Esophagus mucosa (tissue), 1 donor: ENCODE measurements at places on chromosomes 11 and 22. TPM values are rescaled to one million over a fixed set of nuclear protein-coding genes. Genes with fewer than 3 reads are reported as not detected.

DNA sequence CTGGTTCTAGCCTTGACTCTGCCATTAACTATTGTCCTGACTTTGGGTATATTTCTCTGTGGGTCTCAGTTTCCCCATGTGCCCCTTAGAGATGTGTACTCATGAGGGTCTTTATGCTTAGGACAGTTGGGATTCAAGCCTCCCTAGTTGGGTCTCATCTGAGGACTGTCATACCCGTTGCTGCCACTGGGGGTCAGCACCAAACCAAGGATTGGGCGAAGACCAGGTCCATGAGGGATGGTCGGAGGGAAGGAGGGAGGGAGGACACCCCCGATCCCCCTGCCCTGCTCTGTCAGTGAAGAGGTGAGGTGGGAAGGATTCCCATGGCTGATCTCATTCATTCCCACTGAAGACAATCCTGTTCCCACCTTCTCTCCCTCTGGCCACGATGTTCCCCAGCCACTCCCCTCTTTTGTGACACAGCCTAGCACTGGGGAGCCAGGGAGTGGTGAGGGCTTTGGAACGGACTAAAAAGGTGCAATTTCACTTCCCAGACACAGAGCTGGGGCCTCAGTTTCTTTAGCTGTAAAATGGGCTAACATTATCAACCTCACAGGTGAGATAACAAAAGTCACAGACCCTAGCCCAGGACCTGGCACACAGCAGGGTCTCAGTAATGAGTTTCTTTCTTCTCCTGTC is 12.4 kb upstream of the KLHL35 start:
- ATAC-seq: peak; percentile 58

DNA sequence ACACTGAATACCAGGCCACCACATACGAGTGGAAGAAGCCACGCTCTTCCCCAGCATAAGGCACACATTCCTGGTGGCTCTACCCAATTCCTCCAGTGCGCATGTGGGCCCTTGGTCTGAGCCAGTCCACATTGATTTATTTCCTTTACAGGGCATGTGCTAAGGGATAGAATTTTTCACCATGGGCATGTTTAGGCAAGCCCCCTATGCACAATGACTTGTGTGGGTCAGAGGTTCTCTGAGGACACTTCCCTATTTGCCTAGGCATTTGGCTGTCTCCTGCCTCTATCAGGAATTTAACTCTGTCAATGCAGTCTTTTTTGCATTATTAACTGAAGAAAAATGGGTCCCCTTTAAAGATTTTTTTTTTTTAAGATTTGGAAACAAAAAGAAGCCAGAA is 718.1 kb downstream of the NTM start:
- no peak for ATAC-seq

DNA sequence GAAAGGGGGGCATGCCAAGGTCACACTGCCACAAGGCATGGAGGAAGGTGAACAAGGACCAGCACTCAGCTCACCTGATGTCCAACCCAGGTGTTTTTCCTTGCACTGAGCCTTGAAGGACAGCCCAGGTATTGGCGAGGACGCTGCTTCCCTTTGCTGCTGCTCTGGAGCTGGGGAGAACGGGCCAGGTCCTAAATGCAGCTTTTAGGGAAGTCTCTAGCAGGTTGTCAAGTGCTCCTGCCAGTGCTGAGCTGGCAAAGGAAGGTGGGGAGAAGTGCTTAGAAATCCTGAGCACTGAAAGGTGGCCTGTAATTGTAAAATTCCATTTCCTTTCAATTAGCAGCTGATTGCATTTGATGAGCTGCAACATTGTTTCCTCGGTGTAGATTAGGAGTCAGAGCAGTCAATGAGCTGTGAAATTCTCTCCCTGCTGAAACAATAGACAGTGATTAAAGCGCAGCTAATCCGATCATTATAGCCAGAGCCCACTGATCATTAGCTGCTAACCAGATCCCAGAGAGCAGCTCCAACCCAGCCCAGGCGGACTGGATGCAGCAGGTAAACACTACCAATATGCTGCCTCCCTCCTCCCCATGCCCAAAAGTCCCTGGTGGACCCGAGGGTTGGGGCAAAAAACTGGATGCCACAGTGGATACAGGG is 507.6 kb downstream of the INSC start:
- no peak for ATAC-seq

- ATAC-seq: no peak
Measured at GRCh38 chr11:86395061-86395551, 20.4 kb downstream of the CCDC81 start.

DNA sequence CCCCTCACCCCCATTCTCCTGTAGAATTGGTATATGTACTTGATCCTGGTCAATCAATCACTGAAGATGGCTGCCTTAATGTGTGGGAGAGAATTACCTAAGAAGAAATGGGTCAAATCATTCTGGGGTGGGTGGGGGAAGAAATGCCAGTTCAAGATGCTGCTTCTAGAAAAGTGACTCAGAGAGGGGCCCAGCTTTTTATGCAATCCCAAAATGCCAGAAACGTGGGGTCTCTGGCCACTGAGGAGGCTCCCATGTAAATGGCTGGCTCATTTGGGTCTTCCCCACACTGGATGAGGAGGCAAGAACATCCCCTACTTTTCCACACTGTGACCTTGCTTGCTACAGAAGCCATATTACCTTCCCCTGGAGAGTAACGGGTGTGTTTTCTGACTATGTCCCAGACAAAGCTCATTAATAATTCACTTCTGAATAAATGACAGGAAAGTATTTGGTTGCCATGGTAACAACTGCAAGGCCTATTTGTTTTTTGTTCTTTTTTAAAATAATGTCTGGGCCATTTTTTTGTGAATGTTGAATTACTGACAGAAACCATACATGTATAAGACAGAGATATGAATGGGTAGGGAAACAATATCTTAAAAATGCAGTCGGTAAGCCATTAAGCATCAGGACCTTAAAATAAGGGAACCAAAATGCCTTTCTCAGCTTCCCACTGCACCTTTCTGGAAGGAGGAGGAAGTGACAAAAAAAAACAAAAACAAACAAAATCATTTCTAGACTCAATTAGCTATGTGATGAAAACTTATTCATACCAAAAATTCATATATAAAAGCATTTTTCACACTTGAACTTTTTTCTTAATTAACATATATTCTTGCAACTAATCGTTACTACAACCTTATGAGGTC is 32.0 kb downstream of the SLC1A2 start:
- no peak for ATAC-seq

DNA sequence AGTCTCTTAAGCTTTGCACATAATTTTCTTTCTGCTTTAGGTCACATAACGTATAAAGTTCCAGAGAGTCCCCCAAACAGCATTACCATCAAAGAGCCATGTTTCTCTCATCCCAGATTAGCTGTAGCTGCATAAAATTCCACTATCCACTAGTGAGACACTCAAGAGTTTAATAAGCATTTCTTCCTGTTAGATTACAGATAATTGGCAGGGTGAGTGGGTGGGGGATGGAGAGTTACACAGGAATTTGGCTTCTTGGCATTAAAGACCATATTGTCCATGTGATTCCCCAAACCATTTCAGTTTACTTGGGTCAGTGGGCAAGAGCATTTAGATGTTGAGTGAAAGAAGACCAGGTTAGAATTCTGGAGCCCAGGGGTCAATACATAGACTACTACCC is 82.3 kb downstream of the FDX1 start:
- ATAC-seq: no peak

DNA sequence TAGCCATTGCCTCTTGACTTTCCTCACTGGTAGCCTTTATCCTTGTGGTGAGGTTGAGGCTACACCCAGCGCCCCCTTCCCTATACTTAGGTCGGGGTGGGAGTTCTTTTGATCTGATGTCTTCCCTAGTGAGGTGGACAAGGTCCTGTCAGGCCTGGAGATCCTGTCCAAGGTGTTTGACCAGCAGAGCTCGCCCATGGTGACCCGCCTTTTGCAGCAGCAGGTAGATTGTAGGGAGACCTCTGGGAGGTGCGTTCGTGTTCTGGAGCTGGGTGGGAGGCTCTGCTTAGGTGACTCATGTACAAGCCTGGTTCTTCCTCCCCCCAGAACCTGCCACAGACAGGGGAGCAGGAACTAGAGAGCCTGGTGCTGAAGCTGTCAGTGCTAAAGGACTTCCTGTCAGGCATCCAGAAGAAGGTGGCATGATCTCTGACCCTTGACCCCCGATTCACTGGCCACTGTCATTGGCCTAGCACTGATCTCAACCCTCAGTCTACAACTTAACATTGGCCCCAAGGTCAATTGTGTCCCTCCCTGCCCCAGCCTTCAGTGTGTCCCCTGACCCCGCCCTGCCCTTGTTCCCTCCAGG is 4.9 kb downstream of the INPPL1 start:
- ATAC-seq: no peak

- peak; percentile 64 for ATAC-seq
Measured at GRCh38 chr11:64787526-64788320, 9.4 kb upstream of the SF1 start.

- no peak for ATAC-seq
Measured at GRCh38 chr11:44421090-44421675, 111.2 kb upstream of the ALX4 start.

DNA sequence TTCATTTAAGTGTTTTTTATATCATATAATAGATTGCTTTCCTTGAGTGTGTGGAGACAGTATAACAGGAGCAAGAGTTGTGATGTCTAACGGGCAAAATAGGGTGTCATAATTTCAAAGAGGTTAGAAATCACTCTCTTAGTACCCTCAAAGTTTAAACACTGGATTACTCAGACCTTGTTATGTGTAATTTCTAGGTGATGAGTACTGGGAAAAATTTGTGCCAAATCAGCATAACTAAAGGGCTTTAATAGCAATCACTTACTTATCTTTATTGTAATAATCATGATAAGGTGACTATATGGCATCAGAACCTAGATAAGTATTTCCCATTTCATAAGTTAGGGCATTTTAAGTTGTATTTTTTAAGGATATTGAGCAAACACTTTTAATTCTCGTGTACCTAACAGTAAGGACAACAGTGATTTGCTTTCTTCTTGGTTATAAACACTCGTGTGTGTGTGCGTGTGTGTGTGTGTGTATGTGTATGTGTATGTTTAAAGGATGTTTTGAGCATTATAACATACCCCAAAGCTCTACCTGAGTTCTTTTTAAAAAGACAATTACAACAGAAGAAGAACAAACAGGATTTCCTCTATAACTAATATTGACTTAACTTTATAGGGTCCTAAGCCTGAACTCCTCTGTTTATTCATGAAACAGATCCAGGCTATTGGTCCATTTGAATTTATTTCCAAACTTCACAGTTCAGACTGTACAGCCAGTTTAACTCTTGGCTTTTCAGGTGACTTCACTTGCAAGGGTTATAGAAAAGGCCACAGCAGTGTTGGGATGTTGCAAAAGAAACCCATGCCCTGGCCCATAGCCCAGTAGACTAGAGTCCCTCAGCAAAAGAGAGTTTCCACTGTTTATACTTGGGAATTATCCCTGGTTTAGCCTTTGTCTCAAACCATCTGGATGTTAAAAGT is 23.7 kb upstream of the PDE3B start:
- ATAC-seq: no peak

The GLB1L2 gene
- total RNA-seq: 2.2 TPM

The CCDC188 gene
- 0.44 TPM for total RNA-seq

The FGF3 gene
- not detected for total RNA-seq

The LMNTD2 gene
- total RNA-seq: 3.0 TPM
